Stimulated activated CD4-positive, alpha-beta T cell treated with anti-CD3 and anti-CD28 coated beads, Interleukin-4, amount 100 ng/mL, for 4 hours (primary cell): ENCODE measurements at places on chromosomes 6 and 20.
A peak's percentile ranks its signal among the peaks of the same experiment; 100 is the strongest.

GRCh38 chr20:37821696-37822095, 81.2 kb upstream of the VSTM2L start:
- no peak for DNase-seq

DNA sequence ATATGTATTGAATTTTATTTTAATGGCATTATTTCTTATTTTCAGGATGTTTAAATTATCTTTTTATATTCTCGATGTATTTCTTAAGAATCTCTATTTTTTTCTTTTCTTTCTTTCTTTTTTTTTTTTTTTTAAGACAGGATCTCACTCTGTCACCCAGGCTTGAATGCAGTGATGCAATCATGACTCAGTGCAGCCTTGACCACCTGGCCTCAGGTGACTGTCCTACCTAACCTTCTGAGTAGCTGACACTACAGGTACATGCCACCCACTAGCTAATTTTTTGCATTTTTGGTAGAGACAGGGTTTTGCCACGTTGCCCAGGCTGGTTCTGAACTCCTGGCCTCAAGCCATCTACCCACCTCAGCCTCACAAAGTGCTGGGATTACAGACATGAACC, 143.8 kb upstream of the LAMA2 start:
- DNase-seq: no peak

DNA sequence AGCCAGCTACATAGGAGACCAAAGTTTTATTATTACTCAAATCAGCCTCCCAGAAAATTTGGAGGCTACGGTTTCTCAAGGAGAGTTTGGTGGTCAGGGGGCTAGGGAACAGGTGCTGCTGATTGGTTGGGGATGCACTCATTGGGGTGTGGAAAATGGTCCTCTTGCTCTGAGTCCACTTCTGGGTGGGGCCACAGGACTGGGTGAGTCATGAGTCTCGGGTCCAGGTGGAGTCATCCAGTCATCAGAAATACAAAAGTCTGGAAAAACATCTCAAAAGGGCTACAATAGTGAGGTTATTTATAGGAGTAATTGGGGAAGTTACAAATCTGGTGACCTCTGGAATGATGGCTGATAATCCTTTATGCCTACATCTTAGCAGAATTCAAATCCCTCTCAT, 54.3 kb upstream of the SLC22A16 start:
- DNase-seq: no peak

DNA sequence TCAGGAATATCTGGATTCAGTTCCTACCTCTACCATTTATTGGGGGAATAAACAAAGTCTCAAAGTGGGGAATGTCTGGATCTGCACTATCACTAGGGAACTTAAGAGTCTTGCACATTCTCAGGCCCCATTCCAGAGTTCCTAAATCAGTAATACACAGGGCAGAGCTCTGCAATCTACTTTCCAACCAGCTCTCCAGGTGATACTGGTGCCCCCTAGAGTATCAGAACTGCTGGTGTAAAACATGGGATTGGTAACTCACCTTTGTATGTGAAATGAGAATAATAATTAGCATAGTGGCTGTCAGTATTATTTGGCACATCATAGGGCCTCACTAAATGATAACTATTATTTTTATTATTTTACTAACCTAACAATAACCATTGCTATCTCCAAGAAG, 278.8 kb upstream of the IMPG1 start:
- DNase-seq: no peak

DNA sequence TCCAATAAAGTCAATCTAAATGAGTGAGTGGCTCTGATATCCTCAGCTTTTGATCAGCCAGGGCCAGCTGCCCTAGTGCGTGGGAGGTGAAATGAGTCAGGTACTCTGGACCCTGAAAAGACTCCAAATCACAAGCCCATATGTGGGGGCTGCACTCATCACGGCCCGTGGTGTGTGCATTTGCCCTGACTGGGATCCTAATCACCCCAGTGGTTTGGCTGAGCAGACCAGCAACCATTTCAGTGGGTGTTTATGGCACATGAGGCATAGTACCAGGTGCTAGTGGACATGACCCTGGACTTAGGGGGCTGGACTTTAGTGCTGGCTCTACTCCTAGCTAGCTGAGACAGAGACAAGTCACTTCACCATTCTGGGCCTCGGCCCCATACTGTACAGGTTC, 39.4 kb downstream of the SCML4 start:
- DNase-seq: no peak

- no peak for DNase-seq
These were observed 7.3 kb upstream of the ARHGAP18 start for GRCh38 chr6:129717277-129717676.

- no peak for DNase-seq
These were observed 38.9 kb upstream of the TGM2 start for GRCh38 chr20:38203981-38204357.

DNA sequence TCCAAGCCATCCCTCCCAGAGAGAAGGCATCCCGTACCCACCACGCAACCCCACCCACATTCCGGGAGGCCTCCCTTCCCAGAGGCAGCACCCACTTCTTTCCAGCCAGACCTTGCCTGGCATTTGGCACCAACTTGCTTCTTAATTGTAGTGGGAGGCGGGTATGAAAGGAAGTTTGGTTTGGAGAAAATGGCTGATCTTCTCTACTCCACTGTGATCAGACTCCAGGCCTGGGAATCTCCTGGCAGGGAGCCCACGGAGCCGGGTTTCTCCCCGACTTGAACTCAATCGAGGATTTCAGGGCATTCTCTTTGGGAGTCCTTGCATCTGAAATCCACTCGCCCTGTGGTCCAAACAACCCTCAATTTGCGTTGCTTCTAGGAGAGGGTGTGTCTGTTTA, 107.1 kb downstream of the ZDHHC14 start:
- no peak for DNase-seq

DNA sequence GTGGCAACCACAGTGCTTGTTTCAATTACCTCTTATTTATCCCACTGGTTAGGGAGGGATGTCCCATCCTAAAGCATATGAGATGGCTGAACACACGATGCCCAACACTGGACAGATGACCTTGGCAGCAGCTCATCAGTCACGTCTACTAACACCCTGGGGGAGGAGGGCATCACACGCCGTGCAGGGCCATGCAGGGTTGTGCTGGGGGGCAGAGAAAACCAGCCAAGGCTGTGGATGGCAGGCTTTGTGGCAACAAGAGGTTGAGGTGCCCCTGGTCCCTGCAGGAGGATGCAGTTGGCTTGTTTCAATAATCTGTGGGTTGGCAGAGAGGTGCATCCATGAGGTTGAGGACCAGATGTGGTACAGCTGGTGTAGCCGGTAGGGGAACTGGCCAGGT, 293.7 kb upstream of the SULF2 start:
- DNase-seq: no peak

DNA sequence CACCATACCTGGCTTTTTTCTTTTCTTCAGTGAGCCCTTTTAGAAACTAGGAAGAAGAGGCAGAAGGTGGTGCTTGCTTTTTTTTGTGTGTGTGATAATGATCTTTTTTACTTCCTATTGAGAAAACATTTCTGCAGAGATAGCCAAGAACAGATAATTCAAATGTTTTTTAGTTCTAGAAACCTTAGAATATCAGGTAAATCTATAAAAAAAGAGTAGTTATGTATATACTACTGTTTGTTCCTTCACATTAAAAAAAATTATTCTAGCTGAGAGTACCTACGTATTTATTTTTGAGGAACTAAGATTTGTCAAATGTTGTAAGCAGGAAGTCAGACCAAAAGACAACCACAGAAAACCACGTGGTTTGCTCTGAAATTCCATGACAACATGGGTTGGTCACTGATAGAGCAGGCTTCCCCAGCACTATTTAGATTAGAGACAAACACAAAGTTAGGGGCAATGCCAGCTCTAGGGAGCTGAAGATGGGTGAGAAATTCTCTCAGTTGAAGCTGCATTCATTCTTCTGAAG, 12.8 kb downstream of the STK4 start:
- DNase-seq: peak; percentile 74

DNA sequence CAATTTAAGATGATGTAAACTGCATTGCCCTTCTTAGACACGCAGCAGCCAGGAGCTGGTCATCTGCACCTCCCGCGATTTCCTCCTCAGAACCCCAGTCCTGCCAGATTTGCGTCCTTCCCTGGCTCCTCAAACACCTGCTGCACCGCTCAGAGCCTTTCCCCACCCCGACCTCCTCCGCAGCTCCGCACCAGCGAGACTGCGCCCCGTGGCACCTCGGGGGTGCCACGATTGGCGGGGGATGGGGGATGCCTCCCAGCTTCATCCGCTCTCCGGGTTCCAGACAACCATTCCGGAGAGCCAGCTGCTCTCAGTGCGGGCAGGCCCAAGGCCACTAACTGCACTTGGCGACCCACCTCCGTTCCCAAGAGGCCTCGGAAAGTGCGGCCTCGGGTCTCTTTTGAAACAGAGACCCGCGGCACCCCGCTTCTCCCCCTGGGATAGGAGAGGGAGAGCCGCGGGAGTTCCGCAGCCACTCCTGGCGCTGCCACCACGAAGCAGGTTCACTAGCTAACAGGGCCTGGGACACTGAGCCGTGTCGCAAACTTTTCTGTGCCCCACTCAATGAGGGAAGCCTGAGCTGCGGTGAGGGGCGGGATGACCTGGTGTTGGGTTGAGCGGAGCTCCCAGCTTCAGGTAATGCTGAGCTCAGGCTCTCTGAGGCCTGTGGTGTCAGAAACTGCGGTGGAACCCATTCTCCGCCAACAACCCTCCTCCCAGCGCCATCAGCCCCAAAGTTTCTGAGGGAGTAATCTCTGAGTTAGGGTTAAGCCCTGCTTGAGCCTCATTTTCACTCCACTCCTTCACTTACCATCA, 7.3 kb upstream of the TFAP2A start:
- DNase-seq: no peak

DNA sequence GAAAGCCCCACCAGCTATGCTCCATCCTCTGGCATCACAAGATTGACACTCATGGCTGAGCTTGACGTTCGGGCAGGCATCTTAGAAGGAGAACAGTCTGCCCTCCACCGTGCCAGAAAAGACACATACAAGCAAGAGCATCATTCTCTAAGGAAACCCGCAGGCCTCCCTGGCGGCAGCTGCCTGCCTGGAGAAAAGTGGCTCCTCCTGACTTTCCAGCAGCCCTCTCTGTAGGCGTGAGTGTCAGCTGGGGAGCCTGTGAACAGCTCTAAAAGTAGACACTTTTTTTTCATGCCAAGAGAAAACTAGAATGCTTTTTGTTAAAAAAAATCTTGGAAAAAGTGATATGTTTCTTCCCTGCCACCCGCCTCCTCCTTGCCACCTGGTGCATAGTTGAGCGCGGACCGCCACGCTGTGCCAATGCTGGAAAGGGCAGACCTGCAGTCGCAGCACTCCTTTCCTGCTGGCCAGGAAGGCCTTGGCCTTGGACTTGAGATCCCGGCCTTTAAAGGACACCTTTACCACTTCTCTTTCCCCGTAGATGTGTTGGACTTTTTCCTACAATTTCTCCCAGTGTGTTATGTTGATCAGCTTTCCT, 29.7 kb upstream of the INSM1 start:
- DNase-seq: no peak
